NCI-H1417 (cell line): ENCODE measurements at places on chromosomes 2 and 18.
A peak's percentile ranks its signal among the peaks of the same experiment; 100 is the strongest.

- DNase-seq, result no peak
Observed at GRCh38 chr2:121400201-121400600, 115.2 kb upstream of the TFCP2L1 start.

GRCh38 chr2:136787970-136788369 is 22.6 kb downstream of the THSD7B start:
- no peak for DNase-seq

- peak; percentile 49 for DNase-seq
Observed at GRCh38 chr2:162890690-162891311, 52.2 kb upstream of the KCNH7 start.

DNA sequence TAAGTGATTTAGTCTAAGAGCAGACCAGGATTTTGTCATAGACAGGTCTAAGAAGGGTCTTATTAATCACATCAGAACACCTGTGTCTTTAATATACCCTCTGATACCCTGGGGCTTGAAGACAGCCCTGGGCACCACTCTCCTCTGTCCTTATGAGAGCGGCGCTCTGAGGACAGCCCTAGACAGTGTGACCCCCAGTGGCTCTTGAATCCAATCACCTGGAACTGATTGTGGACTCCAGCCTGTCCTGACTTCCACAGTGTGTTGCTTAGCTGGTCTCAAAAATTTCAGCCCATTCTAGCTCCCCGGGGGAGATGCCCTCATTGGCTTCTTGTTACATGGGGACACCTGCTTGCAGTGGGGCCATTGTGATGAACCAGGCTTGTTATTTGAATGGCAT is 195.8 kb upstream of the SMAD2 start:
- DNase-seq, result no peak

DNA sequence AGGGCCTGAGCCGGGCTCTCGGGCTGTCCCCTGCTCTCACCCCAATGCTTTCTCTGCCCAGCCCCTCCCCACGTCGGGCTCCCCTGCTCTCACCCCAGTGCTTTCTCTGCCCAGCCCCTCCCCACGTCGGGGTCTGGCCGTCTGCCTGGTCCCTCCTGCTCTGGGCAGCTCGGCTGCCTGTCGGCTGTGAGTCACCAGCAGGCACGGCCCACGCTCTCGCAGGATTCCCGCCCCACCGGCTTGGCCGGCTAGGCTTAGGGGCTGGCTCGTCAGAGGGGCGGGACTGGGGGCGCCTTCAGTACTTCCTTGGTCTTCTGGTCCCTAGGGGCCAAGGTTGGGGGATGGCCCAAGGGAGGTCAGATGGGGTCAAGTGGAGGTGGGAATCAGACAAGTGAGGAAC is 3.3 kb downstream of the BOK start:
- DNase-seq, result no peak

DNA sequence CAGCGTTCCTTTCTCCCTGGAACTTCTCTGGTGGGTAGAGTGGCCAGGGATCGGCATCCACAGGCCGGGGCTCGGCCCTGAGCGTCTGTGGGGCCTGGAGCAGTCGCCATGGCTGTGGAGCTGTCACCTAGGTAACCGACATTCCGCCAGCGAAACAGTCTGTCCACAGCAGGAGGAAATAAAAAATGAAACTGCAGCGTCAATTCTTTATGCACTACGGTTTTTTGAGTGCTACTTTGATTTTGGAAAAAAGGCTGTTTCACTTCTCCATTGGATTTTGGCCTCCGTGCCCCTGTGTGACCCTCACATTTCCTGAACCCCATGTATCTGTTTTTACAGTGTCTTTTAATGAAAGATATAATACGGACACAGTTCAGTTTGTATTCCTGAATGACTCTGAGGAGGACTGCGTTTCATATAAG is 163.4 kb downstream of the LDLRAD4 start:
- peak; percentile 30 for DNase-seq

DNA sequence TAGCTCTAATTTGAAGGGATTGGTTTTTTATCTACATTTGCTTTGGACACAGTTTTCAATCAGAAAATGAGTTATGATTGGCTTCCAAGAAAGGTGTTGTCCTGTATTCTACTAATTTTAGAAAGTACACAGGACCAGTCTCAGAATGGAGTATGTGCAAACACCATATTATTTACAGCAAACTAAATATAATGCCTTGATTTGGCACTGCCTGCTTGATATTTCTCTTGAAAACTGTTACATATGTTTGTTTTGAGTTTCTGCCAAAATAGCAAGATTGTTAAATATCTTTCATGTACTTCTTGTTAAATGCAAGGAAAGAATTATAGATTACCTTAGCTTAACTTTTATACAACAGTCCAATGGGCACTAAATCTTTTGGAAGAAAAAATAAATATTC is 694.9 kb downstream of the KCNJ3 start:
- DNase-seq, result no peak

GRCh38 chr2:21715887-21716286 is 592.1 kb downstream of the TDRD15 start:
- DNase-seq, result no peak

DNA sequence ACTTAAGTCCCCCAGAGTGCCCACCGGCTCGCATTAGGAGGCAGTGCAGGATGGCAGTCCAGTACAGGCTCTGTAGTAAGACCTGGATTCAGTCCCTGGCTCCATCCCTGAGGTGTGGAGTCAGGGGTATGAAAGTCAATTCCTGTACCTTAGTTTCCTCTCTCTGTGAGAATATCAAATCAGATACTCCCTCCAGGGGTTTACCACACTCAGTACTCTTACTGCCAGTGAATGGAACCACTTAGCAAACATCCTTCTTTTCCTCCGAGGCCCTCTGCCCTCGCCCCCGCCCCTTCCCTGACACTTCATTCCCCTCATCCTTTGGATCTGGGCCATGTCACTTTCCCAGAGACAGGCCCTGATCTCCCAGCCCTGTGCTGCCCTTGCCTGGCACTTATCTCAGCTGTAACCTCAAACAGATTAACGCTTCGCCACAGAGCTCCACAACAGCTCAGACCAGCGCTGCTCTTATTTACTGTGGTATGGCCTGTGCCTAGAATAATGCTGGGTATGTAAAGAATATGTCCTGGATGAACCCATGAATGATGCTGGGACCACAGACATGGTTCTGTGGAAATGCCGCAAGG is 159.0 kb upstream of the TMEM200C start:
- no peak for DNase-seq
